HFFc6 (cell line): ENCODE measurements at places on chromosomes 12 and 14. TPM values are rescaled to one million over a fixed set of nuclear protein-coding genes. Genes with fewer than 3 reads are reported as not detected.

Gene INHBC
- not detected in 3 replicates for total RNA-seq

Gene CPM
- total RNA-seq = 1.8 to 3.5 TPM (median 3.0 TPM) in 3 replicates

Gene PPP4R4
- total RNA-seq = not detected in 3 replicates

Gene FAM181A
- total RNA-seq = not detected in 3 replicates

Gene AJUBA
- total RNA-seq = 79.7 and 85.4 TPM in 2 replicates

GRCh38 chr12:53996240-53997203, 3.4 kb upstream of the HOXC9 start:
- no peak for DNase-seq

- peak; percentile 25 for DNase-seq
Measured at GRCh38 chr12:96015672-96016071, 19.5 kb upstream of the HAL start.

- no peak for DNase-seq
Measured at GRCh38 chr14:52081964-52082363, 13.1 kb upstream of the NID2 start.

DNA sequence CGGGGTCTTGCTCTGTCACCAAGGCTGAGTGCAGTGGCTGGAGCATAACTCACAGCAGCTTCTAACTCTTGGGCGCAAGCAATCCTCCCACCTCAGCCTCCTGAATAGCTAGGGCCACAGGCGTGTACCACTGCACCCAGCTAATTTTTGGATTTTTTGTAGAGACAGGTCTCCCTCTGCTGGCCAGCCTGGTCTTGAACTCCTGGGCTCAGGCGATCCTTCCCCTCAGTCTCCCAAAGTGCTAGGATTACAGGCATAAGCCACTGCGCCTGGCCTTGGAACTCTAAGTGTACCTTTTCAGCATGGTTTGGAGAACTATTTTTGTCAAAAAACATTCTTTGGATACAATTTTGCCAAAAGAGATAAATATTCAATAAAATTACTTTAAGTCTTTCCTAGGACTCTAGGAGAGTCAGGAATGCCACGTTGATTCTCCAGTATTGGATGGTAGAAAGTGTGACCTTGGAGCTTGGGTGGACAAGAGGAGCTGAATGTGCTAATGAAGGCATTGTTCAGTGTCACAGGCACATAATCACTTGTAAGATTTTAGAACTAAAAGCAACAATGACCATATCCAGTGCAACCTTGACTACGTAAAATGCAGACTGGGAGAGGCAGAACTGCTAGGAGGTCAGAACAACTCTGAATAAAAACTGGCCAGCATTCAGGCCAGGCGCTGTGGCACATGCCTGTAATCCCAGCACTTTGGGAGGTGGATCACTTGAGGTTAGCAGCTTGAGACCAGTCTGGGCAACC, 2.8 kb downstream of the SRSF9 start:
- peak; percentile 38 for DNase-seq

DNA sequence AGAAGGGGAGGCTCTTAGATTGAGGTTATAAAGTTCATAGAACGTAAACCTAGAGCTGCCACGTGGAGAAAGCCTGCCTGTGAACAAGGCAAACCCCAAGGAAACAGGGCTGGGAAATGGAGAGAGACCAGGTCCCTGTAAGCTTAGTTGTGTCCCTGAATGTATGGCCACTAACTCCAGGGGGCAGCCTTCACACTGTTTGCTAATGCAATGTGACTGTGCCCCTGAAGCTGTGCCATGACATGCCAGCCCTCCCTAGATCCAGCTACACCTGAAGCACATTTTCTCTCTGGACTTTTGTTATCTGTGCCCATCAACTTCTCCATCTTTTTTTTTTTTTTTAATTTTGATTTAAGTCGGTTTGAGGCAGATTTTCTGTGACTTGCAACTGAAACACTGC, 60.6 kb upstream of the TMCC3 start:
- peak; percentile 19 for DNase-seq

GRCh38 chr12:111685322-111685810, 390 bp downstream of the BRAP start:
- DNase-seq = no peak
